ENCODE measurements at places on chromosomes 7 and 10. TPM values are rescaled to one million over a fixed set of nuclear protein-coding genes. Genes with fewer than 3 reads are reported as not detected.

The CACNB2 gene
- 0.33 TPM for total RNA-seq

The AKR1C8 gene
- not detected for total RNA-seq

The PSD gene
- 3.9 TPM for total RNA-seq

The PLEKHS1 gene
- not detected for total RNA-seq

The HOXA6 gene
- total RNA-seq, result 1.7 TPM

The SEMA3A gene
- 113 TPM for total RNA-seq

The UPK3BL1 gene
- 9.4 TPM for total RNA-seq

The SPDYE9 gene
- not detected for total RNA-seq

The ASB13 gene
- 9.1 TPM for total RNA-seq

The BMPER gene
- 5.0 TPM for total RNA-seq
